ENCODE measurements at places on chromosomes 3 and 15.
A peak's percentile ranks its signal among the peaks of the same experiment; 100 is the strongest.

DNA sequence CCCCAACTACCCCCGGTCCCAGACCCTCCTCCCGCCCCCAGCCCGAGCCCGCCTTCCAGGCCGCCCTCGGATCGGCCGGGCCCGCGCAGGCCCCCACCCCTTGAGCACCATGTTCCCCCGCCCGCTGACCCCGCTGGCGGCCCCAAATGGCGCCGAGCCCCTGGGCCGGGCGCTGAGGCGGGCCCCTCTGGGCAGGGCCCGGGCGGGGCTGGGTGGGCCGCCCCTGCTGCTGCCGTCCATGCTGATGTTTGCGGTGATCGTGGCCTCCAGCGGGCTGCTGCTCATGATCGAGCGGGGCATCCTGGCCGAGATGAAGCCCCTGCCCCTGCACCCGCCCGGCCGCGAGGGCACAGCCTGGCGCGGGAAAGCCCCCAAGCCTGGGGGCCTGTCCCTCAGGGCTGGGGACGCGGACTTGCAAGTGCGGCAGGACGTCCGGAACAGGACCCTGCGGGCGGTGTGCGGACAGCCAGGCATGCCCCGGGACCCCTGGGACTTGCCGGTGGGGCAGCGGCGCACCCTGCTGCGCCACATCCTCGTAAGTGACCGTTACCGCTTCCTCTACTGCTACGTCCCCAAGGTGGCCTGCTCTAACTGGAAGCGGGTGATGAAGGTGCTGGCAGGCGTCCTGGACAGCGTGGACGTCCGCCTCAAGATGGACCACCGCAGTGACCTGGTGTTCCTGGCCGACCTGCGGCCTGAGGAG, 472 bp downstream of the CHST14 start:
- peak; percentile 18 for DNase-seq

GRCh38 chr15:61750271-61751084, 309.8 kb downstream of the VPS13C start:
- no peak for DNase-seq

- no peak for DNase-seq
Observed at GRCh38 chr15:85324202-85324601, 56.2 kb upstream of the AKAP13 start.

- no peak for DNase-seq
Observed at GRCh38 chr3:104796556-104796955, 570.2 kb upstream of the ALCAM start.

- no peak for DNase-seq
Observed at GRCh38 chr3:47247131-47248064, 35.2 kb downstream of the KIF9 start.

DNA sequence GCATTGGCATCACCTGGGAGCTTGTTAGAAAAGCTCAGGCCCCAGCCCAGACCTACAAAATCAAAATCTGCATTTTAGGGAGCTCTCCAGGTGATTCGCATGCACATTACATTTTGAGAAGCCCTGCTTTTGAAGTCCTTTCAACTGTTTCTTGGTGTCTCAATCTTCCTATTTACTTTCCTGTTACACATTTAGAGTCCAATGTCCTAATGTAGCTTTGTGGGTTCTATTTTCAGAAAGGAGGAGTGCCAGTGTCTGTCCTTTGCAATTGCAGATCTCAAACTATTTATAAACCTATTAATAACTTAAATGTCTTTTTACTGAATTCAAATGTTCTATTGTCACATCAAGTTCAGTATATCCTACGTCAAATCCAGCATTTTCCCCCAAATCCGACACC, 27.8 kb upstream of the MYRIP start:
- DNase-seq = no peak

DNA sequence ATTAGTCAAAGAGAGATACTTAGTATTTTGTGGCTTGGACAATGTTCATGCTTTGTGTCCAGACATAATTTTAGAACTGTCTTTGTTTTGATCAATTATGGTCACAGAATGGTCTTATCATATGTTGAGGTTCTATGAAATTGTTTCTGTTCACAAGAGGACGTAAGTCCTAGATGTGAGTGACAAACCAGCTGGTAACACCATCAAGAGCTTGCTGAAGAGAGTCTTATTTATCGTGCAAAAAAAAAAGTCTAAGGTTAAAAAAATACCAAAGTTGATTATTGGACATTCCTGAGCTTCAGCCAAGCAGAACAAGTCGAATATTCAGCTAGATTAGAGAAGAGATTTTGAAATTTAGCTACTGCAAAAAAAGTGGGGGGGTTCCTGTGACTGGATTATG, 495.9 kb upstream of the NAALADL2 start:
- no peak for DNase-seq

GRCh38 chr3:13122081-13123012, 49.1 kb upstream of the IQSEC1 start:
- no peak for DNase-seq

- no peak for DNase-seq
Observed at GRCh38 chr15:61390138-61390537, 161.0 kb upstream of the RORA start.

DNA sequence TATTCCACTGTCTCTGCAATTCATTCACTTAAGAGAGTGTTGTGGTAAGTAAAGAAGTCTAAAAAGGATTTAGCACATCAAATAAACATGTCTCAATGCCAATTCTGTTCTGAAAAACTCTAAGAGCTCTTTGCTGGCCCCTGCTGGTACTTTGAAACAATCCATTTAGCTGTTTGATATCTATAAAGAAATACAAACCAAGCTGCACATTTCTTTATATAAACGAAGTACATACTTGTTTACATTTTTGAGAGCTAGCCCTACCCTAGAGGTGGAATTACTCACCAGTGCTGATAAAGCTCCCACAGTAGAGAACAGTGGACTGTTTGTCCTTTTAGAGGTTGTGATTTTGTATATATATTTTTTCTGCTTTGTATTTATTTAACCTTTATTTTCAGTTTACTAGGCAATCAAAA, 75.5 kb downstream of the NEDD4 start:
- DNase-seq = no peak

DNA sequence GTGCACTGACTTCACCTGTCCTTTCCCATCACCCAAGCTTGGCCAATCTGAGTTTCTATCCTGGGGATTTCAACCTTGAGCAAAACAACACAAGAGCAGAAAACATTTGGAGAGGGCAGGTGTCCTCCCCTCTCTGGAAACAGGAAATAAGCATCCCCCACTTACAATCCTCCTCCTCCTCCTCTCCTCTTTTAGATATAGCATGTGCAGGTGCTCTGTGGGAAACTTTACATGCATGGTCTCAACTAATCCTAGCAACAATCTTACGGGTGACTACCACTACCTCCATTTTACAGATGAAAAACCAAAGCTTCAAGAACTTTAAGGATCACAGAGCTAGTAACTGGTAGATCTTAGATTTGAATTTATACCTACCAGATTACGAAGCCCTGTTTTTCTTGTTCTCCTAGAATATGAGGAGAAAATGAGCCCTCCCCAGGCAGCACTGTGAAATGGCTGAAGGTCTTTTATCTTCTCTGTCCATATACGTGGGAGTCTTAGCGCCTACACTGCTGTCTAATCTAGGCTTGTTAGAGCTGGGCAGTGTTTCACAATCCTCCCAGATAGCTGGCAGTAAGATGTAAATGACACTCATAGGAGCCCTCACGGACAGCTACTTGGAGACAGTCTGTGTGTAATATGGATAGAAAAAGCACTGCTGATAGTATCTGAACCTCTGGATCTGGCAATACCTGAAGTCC, 301.2 kb upstream of the PROK2 start:
- no peak for DNase-seq

DNA sequence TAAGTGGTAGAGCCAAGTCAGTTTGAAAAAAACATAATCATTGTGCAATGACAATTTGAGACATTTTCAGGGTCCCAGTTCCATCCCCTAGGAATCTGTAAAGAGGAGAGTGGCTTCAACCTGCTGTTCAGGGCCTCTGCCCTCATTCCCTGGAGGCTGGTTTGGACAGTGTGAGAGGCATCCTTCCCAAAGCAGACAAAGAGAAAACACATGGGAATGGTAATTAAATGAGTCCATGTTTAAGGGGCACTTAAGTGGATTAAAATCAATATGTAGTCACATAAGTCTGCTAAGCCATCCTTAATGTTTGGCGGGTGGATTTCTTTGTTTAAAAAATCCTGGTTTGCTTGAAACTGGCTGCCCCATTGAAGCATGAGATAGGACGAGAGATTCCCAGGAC, 146.3 kb upstream of the CTDSPL start:
- DNase-seq = no peak

DNA sequence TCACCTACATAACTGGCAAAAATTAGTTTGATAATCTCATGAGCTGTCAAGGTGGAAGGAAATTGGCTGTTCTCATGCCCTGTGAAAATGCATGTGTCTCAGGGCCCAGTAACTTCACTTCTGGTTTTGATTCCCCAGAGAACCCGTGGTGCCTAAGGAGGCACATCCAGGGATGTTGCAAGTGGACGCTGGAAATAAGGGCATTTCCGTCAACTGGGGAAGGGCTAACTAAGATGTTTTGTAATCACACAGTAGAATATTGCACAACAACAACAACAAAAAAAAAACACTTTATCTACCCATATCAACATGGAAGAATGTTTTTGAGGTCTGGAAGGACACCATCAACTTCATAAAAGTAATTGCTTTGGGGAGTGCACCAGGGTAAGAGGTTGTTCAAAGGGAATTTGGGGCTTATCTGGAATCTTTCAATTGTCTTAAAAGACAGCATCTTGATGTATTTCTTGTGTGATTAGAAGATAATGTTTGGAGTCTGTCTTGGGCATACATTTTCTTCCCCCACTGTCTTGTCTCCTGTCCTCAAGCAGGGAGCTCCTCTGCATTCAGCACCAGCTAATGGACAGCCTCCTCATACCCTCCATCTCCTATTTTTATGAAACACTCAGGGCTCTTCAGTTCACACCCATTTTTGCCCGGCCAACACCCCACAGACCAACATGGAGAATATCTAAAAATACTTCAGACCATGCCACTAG, 37.2 kb upstream of the PRR20G start:
- no peak for DNase-seq

GRCh38 chr3:59695860-59696259, 646.0 kb upstream of the CFAP20DC start:
- DNase-seq = no peak

GRCh38 chr3:149575213-149575960, 82.4 kb downstream of the WWTR1 start:
- DNase-seq = no peak

DNA sequence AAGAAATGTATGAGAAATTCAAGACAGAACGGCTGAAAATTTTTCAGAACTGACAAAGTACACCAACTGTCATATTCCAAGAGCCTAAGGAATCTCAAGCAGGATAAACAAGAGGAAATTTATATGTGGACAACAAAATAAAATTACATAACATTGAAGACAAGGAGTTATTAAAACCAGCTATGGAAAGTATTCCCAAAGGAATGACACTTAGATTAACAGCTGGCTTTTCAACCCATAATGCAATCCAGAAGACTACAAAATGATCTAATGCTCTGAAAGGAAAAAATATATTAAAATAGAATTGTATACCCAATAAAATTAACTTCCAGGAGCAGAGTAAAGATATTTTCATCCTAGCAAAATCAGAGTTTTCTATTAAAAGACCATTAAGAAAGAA, 132.2 kb upstream of the BNIP2 start:
- DNase-seq = no peak

- DNase-seq = no peak
Observed at GRCh38 chr15:42010434-42010833, 10.4 kb downstream of the PLA2G4E start.

DNA sequence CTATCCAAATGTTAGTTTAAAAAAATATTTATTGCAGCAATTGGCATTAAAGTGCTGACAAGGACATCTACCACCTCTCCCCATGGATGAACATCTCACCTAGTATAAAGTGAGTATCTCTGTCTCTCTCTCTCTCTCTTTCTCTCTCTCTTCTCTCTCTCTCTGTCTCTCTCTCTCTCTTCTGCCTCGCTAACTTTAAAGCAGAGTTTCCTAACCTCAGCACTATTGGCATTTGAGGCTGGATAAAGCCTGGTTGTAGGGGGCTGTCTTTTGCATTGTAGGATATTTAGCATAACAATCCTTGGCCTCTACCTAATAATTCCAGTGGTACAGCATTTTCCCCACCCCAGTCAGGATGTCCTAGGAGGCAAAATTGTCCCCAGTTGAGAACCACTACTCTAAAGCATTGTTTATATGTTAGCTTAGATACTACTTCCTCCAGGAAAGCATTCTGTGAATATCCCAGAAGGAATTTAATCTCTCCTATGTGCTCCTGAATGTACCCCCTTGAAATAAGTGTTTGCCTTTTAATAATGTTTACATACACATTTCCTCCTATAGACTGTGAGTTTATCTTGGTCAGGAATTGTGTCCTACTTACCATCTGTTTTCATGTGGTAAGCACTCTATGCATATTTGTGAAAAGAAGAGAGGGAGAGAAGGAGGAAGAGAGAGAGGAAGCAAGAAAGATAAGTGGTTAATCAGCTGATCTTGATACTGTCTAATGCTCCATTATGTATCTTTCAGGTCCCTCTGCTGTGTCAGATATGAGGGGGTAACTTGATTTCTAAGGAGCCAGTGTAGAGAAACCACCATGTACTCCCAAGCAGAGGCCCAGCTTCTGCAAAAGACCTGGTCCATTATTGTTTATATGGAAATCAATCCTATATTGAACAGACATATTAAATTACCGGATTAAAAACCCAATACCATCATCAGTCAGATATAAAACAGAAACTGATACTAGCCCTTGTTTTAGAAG, 346.6 kb downstream of the RBMS3 start:
- no peak for DNase-seq

DNA sequence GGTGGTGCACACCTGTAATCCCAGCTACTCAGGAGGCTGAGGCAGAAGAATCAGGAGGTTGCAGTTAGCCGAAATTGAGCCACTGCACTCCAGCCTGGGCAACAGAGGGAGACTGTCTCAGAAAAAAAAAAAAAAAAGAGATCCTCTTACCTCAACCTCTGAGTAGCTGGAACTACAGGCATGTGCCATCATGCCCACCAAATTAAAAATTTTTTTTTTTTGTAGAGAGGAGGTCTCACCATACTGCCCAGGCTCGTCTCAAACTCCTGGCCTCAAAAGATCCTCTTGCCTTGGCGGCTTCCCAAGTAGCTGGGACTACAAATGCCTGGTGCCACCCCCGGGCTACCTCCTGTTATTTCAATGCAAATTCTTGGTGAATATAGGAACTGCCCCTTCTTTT, 1.5 kb downstream of the UMPS start:
- no peak for DNase-seq

- DNase-seq = no peak
Observed at GRCh38 chr3:119238363-119238762, 2.3 kb downstream of the B4GALT4 start.

DNA sequence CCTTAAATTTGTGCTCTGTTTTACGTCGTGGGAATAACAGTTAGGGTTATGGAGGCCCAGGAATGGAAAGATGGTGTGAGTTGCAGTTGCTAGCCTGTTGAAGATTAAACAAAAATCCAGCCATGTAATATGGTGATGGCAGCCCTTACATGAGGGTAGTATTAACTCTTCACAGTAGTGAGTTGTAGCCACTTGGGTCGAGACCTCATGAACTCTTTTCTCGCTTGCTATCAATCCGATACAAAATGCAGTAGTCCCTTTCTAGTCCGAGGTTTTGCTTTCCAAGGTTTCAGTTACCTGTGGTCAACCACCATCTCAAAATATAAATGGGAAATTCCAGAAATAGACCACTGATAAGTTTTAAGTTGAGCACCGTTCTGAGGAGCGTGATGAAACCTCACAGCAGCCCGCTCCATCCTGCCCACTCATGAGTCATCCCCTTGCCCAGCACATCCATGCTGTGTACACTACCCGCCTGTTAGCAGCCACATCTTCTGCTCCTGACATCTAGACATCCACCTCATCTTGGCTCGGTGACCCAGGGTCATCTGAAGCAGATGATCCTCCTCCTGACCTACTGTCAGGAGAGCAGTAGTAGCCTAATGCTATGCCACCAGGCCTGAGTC, 177.9 kb downstream of the CDIN1 start:
- no peak for DNase-seq

- DNase-seq = no peak
Observed at GRCh38 chr3:31377045-31377642, 155.6 kb upstream of the STT3B start.
